Daoy (cell line): ENCODE measurements at places on chromosomes 3 and 15. TPM values are rescaled to one million over a fixed set of nuclear protein-coding genes. Genes with fewer than 3 reads are reported as not detected.

The ISLR gene
- 0.06 and 0.29 TPM in 2 replicates for total RNA-seq

DNA sequence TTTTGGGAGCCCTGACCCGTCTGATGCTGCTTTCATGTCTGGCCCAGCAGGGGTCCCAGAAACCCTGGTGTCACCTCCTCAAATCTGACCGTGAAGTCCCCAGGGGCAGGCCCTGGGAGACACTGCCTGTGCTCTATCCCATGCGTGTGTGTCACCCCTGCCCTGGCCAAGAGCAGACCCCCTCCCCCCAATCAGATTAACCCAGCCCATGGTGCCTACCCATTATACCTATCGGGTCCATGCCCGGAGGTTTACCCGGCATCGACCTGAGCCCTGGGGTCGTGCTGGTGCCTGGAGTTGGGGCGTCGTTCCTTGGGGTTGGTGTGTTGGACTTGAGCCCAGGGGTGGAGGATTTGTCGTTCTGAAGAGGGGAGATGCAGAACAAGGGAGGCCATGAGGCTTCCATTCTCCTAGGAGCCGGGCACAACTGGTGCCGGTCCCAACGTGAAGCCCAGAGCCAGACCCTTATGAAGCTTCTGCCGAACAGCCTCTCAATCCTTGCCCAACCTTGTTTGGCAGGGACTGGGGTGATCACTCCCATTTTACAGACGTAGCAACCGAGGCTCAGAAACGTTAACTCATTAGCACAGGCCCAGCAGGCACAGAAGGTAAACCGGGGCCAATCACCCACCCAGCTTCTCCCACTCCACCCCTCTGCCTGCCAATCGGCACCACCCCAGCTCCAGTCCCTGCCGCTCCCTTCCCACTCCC is 39.6 kb downstream of the TLE3 start:
- no peak for DNase-seq

- DNase-seq = no peak
These were observed 129.3 kb downstream of the SST start for GRCh38 chr3:187540847-187541246.

The GABRR3 gene
- total RNA-seq = not detected in 2 replicates

The CGNL1 gene
- 0.30 and 0.34 TPM in 2 replicates for total RNA-seq
